ENCODE measurements at places on chromosomes 7 and 10.

- no peak for DNase-seq
Measured at GRCh38 chr7:90298145-90299038, 22.7 kb downstream of the FAM237B start.

GRCh38 chr7:42671627-42672026 is 240.2 kb downstream of the C7orf25 start:
- no peak for DNase-seq

DNA sequence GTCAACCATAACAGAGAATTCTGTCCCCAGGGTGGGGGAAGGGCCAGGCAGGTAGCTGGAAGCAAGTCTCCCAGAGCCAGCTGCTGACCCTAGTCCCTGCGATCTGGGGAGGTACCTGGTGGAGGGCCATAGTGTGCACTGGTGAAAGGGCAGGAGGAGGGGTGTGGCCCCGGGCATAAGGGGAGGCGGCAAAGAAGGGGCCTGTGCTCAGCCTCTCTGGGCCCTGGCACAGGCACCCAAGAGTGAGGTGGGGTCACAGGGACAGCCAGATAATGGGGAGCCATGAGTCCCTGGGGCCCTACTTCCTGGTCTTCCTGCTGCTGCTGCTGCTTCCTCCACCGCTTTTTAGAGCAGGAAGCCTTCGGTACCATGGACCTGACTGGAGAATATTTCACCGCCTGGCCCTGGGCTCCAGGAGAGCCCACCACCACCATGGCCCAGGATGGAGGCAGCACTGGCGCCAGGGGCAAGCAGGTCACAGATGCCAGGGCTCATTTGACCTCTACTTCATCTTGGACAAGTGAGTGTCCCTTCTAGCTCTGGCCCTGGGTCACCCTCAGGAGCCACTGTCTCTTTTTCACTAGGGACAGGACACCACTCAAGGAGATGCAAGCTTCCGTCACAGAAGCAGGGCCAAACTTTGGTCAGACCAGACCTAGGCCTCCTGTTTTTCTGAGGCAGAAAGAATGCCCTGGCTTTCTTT is at the start of gene ANTXRL:
Gene ANTXRL (plus strand): TSS at position 7 of the 703 bp plus-strand sequence. CDS start 266 bp downstream, at position 273.
- DNase-seq = no peak

- no peak for DNase-seq
Measured at GRCh38 chr7:117273814-117274225, 49.0 kb downstream of the WNT2 start.

GRCh38 chr10:77726732-77727131 is 89.1 kb upstream of the KCNMA1 start:
- no peak for DNase-seq

DNA sequence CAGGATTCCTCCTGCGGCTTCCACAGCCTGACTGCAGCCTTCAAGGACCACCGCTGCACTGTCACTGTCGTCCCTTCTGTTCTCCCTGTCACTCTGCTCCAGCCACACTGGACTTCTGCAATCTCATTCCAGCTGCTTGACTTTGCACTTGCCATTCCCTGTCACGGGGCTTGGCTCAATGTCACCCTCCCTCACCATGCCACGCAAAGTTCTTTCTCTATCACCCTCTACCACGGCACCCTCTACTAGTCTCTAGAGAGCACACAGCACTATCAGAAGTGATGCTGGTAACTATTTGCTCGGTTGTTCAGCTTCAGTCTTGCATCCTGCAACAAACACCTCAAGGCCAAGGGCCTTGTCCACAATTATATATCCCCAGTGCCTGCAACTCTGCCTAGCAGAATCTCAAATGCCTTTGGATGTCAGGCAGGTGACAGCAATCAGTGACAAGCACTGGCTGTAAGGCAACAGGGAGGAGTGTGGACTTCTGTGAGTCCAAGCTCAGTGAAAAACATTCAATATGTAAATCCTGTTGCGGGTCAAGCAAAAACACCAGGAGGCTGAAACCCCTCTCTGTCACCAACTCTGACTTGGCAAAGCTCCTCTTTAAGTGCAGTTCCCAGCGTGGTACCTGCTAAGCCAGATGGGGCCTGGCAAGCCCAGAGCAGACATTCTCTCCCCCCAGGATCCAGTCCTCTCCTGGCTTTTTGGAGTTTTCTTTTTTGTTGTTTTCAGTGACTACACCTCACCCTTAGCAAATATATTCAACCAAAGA is 259.9 kb downstream of the FGFR2 start:
- DNase-seq = no peak

GRCh38 chr7:133912916-133913697 is 214.0 kb upstream of the LRGUK start:
- no peak for DNase-seq

GRCh38 chr7:152899548-152900109 is 140.1 kb downstream of the ACTR3B start:
- DNase-seq = no peak

DNA sequence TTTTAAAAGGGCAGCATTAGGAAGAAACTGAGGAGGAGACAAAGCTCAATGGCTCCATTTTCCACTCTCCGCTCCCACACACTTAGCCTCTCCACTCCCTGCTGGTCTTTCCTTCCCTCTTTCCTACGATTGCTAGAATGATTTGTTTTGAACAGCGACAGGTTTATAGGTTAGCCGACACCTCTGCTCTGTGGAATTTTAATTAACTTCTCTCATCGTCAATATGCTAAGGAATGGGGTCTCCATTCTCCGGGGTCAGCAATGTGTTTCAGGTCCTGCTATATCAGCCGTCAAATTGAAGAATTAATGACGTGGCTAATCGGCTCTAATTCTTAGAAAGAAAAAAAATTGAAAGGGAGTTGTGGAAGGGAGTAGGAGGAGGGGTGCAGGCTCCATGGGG is 28.9 kb downstream of the FBXW4 start:
- no peak for DNase-seq

DNA sequence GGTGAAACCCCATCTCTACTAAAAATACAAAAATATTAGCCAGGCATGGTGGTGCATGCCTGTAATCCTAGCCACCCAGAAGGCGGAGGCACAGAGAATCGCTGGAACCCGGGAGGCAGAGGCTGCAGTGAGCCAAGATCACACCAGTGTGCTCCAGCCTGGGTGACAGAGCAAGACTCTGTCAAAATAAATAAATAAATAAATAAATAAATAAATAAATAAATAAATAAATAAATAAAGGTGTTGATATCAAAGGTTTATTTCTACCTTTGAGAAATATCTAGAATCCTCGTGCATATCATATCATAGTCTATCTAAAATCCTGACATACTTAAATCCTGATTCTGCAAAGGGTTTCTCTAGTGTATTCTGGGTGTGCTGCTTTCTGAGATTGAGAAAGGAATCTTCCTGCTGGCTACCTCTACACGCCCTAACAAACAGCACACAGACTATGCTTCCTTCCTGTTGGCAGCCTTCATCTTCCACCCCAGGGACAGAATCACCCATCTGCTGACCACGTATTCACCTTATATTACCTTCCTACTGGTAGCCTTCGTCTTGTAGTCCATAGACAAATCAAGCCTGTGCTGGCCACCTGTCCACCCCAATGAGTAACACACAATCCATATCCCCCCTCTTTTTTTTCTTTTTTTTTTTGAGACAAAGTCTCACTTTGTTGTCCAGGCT is 8.7 kb downstream of the ABLIM1 start:
- no peak for DNase-seq

GRCh38 chr7:35437619-35438275 is 183.8 kb upstream of the TBX20 start:
- no peak for DNase-seq

GRCh38 chr10:110205051-110205675 is 2.2 kb upstream of the MXI1 start:
- no peak for DNase-seq
